A549 treated with AZD2906 at 1 μM for 4 hours (cell line): ENCODE measurements at places on chromosomes 16 and 17. TPM values are rescaled to one million over a fixed set of nuclear protein-coding genes. Genes with fewer than 3 reads are reported as not detected.

HIC1 gene
- total RNA-seq = 0.64 to 1.8 TPM (median 1.5 TPM) in 5 replicates

CLEC3A gene
- not detected in 5 replicates for total RNA-seq

KIFC3 gene
- 111 to 139 TPM (median 132 TPM) in 5 replicates for total RNA-seq

VTN gene
- total RNA-seq = 16.3 to 24.7 TPM (median 20.7 TPM) in 5 replicates

MAF gene
- total RNA-seq = 0.21 to 0.48 TPM (median 0.34 TPM) in 5 replicates

TUBB3 gene
- total RNA-seq = 197 to 265 TPM (median 257 TPM) in 5 replicates

TSPOAP1 gene
- total RNA-seq = not detected in 5 replicates

SGCA gene
- 1.0 to 2.8 TPM (median 1.6 TPM) in 5 replicates for total RNA-seq

MOSMO gene
- total RNA-seq = 10.1 to 15.3 TPM (median 14.3 TPM) in 5 replicates

TEKT5 gene
- 0.18 TPM in 1 of 5 replicates, not detected in the others for total RNA-seq

NXN gene
- total RNA-seq = 21.5 to 27.5 TPM (median 23.4 TPM) in 5 replicates

PROCA1 gene
- 1.00 to 1.4 TPM (median 1.3 TPM) in 5 replicates for total RNA-seq

TEDC2 gene
- total RNA-seq = 15.9 to 20.9 TPM (median 18.9 TPM) in 5 replicates

SCO1 gene
- total RNA-seq = 49.3 to 57.9 TPM (median 56.1 TPM) in 5 replicates

CDK5RAP3 gene
- 99.9 to 126 TPM (median 107 TPM) in 5 replicates for total RNA-seq

SMTNL2 gene
- 0.17 to 0.74 TPM (median 0.51 TPM) in 5 replicates for total RNA-seq

CASKIN1 gene
- total RNA-seq = 0.23 to 1.00 TPM (median 0.47 TPM) in 5 replicates

KRT39 gene
- total RNA-seq = not detected in 5 replicates

TMEM220 gene
- total RNA-seq = 2.0 to 3.8 TPM (median 2.7 TPM) in 5 replicates
